ENCODE measurements at places on chromosomes 5 and 9. TPM values are rescaled to one million over a fixed set of nuclear protein-coding genes. Genes with fewer than 3 reads are reported as not detected.

The HACD4 gene
- total RNA-seq = 0.41 TPM

The ZNF462 gene
- 108 TPM for total RNA-seq

The AHRR gene
- total RNA-seq = 1.2 TPM

The FAM219A gene
- 22.4 TPM for total RNA-seq

The PHF24 gene
- 19.2 TPM for total RNA-seq
